ENCODE measurements at places on chromosomes 2 and 18.

- peak; percentile 69 for DNase-seq
Measured at GRCh38 chr2:189222468-189223105, 43.0 kb upstream of the COL5A2 start.

DNA sequence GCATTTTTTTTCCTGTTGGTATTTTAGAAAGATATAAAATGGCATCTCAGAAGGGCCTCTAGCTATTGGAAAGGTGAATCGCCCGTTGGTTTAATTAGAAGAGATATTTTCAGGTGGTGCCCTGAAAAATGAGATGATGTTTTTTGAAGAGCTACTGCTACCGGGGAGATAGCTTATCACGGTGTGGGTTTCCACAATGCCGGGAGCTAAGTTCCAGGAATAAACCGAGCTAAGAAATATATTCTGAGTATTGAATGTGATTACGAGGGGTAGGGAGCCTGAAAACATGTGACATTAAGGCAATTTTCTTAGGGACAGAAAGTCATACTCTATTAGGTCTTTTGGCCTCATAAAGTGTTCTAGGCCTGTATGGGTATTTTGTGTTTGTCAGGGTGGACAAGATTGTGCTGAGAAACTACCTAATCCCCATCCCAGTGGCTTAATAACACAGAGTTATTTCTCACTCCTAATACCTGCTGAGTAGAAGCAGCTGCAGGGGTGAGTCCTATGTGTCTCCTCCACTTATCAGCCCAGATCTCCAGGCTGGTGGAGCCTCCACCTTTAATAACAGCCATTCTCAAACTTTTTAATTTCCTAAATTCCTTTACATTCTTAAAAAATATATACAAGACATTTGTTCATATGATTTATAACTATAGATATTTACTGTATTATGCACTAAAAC lies 150.2 kb downstream of the LRRTM1 start:
- no peak for DNase-seq

- DNase-seq = no peak
Measured at GRCh38 chr2:17470855-17471641, 47.2 kb downstream of the RAD51AP2 start.

DNA sequence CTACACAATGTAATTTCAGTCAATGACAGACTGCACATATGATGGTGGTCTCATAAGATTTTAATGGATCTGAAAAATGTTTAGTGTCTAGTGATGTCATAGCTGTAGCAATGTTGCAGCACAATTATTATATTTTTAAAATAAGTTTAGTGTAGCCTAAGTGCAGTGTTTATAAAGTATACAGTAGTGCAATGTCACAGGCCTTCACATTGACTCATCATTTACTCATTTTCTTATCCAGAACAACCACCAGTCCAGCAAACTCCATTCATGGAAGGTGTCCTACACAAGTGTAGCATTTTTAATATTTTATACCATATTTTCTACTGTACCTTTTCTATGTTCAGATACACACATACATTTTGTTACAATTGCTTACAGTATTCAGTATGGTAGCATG lies 663.1 kb downstream of the ERBB4 start:
- DNase-seq = no peak

GRCh38 chr18:55605733-55606338 lies 17.8 kb upstream of the TCF4 start:
- DNase-seq = no peak

DNA sequence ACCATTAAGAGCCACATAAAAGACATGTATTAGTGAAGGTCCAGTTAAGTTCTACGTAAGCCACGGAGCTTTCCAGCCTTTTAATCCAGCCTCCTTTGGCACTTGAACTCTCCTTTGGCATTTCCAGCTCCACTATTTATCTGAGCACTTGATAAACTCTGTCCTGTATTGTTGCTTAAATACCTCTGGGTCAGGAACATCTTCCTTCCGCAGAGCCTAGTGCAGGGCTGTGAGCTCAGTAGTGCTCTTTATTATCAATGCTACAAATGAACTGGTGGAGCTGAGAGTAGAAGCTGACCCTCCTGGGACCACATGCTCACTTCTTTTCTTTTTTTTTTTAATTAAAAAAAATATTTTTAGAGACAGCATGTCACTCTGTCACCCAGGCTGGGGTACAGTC lies 4.9 kb downstream of the STPG4 start:
- no peak for DNase-seq

GRCh38 chr2:54166121-54166773 lies 50.8 kb downstream of the ACYP2 start:
- DNase-seq = no peak

DNA sequence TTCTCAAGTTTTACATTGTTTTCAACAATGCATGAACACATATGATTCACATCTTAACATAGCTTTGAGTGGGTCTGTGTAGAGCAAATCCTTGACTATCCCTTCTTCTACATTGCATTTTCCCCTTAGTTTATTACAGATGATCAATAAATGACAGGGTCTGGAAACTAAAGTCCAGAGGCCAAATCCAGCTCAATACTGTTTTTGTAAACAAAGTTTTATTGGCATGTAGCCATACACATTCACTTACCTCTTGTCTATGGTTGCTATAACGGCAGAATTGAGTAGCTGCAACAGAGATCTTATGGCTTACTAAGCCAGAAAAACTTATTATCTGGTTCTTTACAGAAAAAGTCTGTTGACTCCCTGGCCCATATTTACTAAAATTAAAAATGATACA lies 12.8 kb downstream of the FANCL start:
- DNase-seq = no peak

- no peak for DNase-seq
Measured at GRCh38 chr2:157305723-157306110, 19.9 kb downstream of the ERMN start.

DNA sequence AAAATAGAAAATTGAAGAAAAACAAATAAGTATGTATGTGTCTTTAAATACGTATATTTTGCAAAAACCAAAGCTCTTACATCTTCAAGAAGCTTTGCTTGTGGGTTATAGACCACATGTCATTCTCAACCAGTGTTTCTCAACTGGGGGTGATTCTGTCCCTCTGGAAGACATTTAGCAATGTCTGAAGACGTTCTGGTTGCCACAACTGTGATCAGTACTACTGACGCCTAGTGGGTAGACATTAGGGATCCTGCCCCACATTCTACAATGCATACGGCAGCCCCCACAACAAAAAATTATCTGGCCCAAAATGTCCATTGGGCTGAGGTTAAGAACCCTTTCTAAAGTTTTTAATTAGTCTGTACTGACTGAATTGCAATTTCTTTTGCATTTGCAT lies 48.4 kb downstream of the UNC50 start:
- no peak for DNase-seq

DNA sequence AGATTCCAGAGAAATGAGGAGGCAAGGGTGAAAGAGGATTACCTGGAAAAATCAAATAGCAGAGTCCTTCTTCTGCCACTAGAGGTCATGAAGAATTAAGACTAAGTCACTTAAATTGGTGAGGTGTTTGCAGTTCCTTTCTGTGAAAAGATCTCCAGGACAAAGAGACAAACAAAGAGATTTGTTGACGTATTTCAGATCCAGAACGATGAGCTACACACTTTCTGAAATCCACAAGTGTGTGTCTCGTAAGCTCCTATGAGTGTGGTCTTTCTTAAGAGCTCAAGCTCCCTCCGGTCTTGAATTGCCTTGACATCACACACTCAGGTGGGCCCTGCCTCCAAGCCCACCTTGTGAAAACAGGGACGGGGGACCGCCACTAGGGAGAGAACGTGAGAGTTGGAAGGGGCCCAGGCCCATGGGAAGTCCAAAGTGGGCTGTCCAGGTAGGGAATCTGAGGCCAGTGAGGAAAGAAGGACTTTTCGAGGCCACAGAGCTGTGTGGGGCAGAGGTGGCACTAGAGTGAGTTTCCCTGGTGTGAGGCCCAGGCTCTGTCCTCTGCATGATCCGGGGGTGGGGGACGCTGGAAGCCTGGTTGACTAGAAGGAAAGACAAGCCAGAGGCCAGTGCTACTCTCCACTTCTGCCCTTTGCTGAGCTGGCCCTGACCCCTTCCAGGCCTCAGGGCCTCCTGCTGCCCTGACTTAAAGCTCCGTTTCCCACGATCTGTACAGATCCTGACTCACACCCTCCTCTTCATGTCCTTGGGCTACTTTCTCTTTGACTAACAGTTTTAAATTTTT lies 168.1 kb upstream of the NCK2 start:
- DNase-seq = no peak

GRCh38 chr2:70977605-70978205 lies 725 bp upstream of the ANKRD53 start:
- DNase-seq = peak; percentile 81
